ENCODE measurements at places on chromosomes 7 and 10.

GRCh38 chr7:23121165-23121564 lies 15.6 kb downstream of the KLHL7 start:
- DNase-seq: no peak

GRCh38 chr10:72223743-72224101 lies 7.6 kb upstream of the ASCC1 start:
- DNase-seq: no peak

- DNase-seq: no peak
Measured at GRCh38 chr10:34674176-34674575, 140.9 kb downstream of the PARD3 start.

DNA sequence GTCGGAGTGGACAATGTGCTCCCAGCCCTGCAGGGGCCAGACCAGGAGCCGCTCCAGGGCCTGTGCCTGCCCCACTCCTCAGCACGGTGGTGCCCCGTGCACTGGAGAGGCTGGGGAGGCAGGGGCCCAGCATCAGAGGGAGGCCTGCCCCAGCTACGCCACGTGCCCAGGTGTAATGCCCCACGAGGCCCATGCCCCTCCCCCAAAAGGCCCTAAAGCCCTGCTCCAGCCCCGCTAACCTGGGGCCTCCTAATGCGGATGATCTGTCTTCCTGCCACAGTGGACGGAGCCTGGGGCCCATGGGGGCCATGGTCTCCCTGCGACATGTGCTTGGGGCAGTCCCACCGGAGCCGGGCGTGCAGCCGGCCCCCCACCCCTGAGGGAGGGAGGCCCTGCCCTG lies 23.7 kb upstream of the ZNF862 start:
- DNase-seq: no peak

GRCh38 chr7:21912305-21912704 lies 33.4 kb downstream of the CDCA7L start:
- DNase-seq: no peak

GRCh38 chr7:97844036-97844435 lies 28.2 kb downstream of the ASNS start:
- no peak for DNase-seq

DNA sequence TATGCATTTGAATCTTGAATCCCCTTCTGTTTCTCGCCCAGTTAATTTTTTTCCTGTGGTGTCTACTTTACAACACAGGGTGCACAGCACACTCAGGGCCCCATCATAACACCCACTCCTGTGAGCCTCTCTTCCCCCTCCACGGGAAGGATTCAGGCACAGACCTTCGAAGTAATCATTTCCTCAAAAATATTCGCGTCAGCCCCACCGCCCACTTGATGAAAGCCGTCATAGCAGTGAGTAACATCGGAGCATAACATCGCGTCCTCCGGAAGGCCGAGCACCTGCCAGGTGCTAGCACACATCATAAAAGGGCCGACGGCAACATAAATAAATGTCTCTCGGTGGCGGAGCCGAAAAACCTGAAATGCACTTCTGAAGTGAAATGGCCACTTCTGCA lies 201.7 kb upstream of the ADARB2 start:
- DNase-seq: no peak

- DNase-seq: no peak
Measured at GRCh38 chr7:50332241-50333165, 28.0 kb downstream of the IKZF1 start.

Measured in tibial nerve (tissue), 4 donors.